Left renal cortex interstitium (tissue), 4 donors: ENCODE measurements at places on chromosomes 5 and 9. TPM values are rescaled to one million over a fixed set of nuclear protein-coding genes. Genes with fewer than 3 reads are reported as not detected.

- no peak for DNase-seq
Measured at GRCh38 chr9:7977586-7977985, 178.0 kb upstream of the DMAC1 start.

DNA sequence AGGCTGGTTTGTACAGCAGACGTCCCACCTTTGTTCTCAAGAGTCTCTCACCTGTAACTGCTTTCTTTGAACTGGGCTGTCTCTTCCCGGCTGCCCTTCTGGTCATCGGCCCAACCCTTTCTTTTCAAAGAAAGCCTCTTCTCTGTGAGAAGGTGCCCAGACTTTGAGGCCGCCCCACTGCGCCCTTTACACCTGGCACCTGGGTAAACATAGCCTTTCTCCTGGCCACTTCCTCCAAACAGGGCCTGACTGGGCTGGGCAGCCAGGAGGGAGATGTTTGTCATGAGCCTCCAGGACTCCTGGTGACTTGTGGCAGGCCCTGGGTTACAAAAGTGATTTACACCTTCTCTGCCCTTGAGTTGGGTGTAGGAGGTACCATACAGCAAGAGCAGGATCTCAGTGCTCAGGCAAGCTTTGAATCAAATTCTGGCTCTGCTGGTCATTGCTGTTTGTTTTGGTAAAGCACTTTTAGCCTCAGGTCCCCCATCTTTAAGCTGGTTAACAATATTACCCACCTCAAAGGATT lies 127.2 kb upstream of the CXCL14 start:
- DNase-seq, result no peak

- no peak for DNase-seq
Measured at GRCh38 chr5:8864053-8864452, 681.8 kb downstream of the SEMA5A start.

The DMRT3 gene
- polyA plus RNA-seq, result 1.9 TPM

GRCh38 chr9:21450733-21451394 lies 10.6 kb downstream of the IFNA1 start:
- DNase-seq, result no peak

DNA sequence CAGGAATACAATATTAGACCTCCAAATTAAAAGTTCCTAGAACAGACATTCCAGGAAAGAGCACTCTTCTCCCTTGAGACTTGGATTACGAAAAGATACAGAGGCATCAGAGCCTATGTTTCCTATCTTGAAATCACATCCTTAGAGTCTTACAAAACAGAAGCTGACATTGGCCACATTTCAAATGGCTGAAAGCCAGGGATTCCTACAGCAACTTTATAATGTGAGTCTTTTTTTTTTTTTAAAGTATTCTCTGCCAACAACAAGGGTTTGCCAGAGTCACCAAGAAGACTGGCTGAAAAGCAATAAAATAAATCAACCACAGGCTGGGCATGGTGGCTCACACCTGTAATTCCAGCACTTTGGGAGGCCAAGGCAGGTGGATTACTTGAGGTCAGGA lies 63.1 kb downstream of the TRPM6 start:
- peak; percentile 19 for DNase-seq

DNA sequence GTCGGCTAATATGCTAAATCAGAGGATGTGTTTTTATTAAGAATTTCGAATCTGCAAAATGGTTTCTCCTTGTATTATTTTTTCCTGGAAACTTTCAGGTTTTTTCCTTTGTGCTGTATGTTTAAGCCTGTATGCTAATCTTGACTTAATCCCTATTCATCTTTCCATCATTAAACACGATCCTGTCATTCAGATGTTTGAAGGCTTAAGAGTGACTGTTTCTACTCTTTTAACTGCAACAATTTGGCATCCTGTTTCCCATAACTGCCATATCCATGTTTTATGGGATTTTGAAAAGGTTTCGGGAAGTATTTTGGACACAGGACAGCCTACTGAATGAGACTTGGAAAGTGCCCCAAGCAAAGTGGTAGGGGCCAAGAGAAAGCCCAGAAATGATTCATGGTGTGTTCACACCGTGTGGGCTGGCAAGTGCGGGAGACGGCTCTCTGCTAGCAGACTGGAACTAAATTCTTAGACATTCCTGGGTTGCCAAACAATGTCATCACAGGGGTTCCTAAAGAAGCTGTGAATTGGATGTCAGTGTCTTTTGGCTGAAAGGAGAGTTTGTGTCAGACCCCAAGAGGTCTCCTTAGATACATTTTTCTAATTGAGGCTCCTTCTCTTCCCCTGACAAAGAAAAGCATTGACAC lies 125.4 kb upstream of the ADAMTS16 start:
- DNase-seq, result no peak

- DNase-seq, result no peak
Measured at GRCh38 chr9:124239249-124240073, 18.3 kb upstream of the NEK6 start.

GRCh38 chr9:21607576-21607975 lies 125.5 kb upstream of the IFNE start:
- no peak for DNase-seq

DNA sequence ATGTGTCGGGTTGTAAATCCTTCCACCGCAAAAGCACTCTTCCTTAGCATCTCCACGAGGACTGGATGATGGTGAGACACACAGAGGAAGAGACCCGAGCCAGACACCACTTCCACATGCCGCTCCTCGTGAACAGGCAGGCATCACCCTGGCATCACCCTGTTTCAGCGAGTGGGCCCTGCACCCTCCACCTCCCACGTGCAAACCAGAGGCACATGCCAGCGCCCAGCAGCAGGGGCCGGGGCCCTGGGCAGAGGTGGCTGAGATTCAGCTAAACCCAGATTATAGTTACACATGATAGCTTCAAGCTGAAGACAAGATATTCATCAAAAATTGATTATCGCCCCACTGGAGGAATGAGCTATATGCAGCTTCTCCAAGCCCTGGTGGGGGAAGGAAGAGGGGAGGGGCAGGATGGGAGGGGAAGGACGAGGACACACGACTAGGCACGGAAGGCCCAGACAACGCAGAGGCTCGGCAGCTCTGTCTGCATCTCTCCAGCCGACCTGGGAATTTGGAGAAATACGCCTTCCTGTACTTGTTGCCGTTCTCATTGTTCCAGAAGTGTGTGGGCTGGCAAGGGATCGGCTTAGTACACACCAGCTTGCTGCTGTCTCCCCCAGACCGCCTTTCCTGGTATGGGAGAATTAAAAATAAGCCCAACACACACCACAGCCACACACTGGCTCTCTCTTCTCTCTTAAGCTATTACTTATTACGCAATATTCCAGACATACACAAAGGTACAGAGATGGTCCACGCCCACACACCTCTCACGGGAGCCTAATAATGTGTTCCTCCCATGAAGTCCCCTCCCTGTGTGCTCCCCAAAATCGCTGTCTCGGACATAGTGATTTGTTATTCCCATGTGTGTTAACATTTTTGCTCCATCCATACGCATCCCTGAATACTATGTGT lies 50.4 kb upstream of the ZNF354A start:
- DNase-seq, result no peak

DNA sequence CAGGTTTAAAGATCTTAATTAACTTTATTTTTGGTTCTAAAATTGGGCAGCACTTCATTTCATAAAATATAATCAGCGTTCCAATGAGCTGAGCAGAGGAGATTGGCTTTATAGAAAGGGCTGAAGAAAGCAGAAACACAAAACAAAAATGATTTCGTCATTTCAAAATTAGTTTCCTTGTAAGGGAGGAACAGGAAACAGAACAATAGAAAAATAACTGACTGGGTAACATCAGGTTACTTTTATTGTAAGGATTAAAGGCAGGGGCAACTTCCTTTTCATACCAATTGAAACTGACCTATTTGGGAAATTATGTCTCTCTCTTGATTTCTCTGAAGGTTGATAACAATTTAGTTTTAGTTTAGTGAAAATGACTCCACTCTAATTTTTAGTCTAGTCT lies 157.1 kb downstream of the ATP10B start:
- DNase-seq, result no peak

The SLC25A25 gene
- polyA plus RNA-seq, result 14.2 TPM

DNA sequence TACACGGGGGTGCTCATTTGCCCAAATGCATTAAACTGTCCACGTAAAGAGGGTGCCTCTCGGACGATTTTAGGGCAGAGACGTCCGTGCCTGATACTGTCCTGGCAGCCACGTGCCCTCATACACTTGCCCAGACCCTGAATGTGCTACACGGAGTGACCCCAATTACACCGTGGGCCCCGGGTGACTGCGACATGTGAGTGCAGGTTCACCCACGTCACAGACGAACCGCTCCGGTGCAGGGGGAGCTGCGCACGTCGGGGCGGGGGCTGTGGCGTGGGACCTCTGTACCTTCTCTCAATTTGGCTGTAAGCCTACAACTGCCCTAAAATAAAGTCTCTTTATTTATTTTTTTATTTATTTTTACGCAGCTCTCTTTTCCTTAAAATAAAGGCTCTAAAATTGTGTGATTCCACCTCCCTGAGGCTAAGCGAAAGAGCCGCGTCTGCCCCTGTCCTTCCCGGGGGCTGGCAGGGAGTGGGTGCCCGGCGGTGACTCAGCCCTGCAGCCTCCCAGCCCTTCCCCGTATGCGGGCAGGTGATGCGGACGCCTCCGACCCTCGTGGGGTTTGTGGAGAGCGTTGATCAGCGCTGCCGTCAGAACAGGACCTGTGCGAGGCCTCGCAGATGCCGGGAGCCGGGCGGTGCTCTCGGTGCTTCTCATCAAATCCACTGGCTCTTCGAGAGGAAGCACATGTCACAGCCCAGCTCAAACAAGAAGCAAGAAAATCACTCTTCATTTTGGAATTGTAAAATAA lies 9.2 kb upstream of the EGFL7 start:
- no peak for DNase-seq

DNA sequence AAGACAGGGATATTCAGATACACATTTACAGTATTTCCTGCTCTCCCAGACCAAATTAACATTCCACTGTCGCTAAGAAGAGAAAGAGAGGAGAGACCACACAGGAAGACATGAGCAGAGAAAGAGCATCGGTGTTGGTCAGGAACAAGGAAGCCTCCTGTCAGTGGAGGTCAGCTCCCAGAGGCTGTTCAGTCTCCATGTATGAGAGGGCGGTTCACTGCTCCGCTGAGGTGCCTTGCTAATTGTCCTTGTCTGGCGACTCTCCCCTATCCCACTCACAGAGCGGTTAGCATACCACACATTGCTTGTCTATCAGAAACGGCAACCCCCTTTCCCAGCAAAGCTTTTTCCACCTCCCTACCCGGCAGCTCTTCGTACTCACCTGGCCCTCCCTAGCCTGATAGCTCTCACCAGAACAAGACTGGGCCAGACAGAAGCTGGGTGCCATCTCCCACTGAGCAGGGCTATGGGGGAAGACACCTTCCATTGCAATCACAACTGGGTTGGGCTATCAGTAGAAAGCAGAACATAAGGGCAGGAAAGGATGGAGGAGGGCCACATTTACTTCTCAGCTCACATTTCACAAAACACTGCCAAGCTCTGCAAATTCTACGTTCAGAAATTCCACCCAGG lies 58.6 kb upstream of the LMNB1 start:
- DNase-seq, result no peak

- no peak for DNase-seq
Measured at GRCh38 chr9:114314256-114314867, 8.5 kb upstream of the ORM1 start.

DNA sequence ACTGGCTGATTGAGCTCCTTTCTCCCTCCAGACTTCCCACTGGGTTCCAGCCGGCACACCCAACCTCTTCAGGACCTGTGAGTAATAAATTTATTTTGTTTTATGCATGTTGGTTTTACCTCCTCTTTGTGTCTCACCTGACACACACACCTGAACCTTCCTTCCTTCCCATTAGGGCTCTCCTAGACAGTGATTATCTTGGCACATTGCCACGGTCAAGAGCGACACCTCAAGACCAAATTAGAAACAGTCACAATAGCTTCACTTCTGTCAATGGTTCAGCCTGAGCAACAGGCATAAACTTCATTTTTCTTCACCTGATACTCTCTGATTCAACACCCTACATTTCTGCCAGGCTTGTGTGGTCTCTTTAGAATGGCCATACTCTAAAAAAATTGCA lies 296.3 kb upstream of the SMARCA2 start:
- DNase-seq, result no peak

- DNase-seq, result no peak
Measured at GRCh38 chr5:39226558-39226957, 7.2 kb upstream of the FYB1 start.

The BTNL8 gene
- polyA plus RNA-seq, result 0.27 TPM

DNA sequence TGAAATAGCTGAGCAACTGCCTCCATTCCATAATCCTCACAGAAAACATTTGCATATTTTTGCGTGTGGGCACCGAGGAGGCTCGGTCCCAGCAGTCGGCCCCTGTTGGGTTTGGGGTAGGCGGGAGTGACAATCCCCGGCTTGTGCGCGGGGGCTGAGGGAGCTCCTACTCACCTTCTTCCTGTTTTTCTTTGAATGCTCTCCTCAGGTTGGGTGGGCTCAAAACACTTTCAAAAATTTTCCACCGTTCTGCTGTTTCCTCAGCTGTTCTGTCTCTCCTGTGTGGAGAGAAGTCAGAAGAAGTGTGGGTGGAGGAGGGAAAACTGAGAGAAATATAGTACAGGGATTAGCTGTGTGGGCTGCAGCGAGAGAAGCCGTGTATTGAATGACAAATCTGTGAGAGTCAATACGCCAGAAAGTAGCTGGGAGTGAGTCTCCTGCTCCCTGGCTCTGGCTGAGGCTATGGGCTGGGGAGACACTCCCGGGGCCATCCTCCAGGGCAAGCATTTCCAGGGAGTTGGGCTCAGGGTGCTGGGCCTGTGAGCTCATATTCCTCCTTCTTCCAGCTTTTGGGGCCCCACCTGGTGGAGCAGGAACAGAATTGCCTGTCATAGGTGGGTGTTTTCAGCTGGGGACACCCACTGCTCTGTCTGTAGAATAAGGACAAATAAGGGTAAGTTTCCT lies 84.7 kb downstream of the CMYA5 start:
- DNase-seq, result no peak

- DNase-seq, result peak; percentile 82
Measured at GRCh38 chr5:34656001-34656699, at the start of gene RAI14. TSS of gene RAI14 (plus strand) at chr5:34656328. CDS start at chr5:34686920, 30,592 bp downstream.
